Activated CD8-positive, alpha-beta memory T cell treated with anti-CD3 and anti-CD28 coated beads, Interleukin-2, amount 50 U/mL, for 4 hours (primary cell): ENCODE measurements at places on chromosomes 11 and 22.

GRCh38 chr22:44894321-44894720 lies 115.5 kb downstream of the PHF21B start:
- DNase-seq, result no peak

GRCh38 chr11:76602431-76602861 lies 68.1 kb downstream of the LRRC32 start:
- no peak for DNase-seq

- no peak for DNase-seq
Observed at GRCh38 chr11:70739811-70740487, 341.6 kb downstream of the CTTN start.

GRCh38 chr11:32062540-32062939 lies 28.3 kb upstream of the RCN1 start:
- DNase-seq, result no peak

DNA sequence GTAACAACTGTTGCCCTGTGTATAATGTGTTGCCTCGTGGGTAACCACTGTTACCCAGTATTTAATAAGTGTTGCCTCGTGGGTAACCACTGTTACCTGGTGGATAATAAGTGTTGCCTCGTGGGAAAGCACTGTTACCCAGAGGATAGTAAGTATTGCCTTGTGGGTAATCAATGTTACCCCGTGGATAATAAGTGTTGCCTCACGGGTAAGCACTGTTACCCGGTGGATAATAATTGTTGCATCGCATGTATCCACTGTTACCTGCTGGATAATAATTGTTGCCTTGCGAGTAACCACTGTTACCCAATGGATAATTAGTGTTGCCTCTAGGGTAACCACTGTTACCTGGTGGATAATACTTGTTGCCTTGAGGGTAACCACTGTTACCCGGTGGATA lies 17.1 kb upstream of the NXPE4 start:
- no peak for DNase-seq
